Activated CD4-positive, alpha-beta T cell treated with anti-CD3 and anti-CD28 coated beads for 36 hours (primary cell): ENCODE measurements at places on chromosomes 7 and 10. TPM values are rescaled to one million over a fixed set of nuclear protein-coding genes. Genes with fewer than 3 reads are reported as not detected.

The PPP1R17 gene
- total RNA-seq, result not detected

GRCh38 chr10:69451784-69452251 is 553 bp downstream of the TSPAN15 start:
- DNase-seq, result peak; percentile 13

The PRKG1 gene
- not detected for total RNA-seq

DNA sequence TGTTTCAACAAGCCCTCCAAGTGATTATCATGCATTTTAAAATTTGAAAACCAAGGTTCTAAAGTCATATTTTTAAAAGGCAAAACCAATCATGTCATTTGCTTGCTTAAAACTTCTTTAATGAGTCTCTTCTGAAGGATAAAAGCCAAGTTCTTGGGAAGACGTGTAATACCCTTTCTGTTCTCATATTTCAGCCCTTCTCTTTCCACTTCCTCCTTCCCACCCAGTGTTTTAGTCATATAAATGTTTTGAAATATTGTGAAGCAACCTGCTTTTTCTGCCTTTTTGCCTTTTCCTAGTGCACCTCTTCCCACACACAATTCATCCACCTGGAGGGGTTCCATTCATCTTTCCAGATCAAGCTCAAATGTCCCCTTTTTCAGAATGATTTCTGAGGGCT is 211.1 kb upstream of the LRRTM3 start:
- no peak for DNase-seq

- peak; percentile 26 for DNase-seq
These were observed 30.3 kb downstream of the MKI67 start for GRCh38 chr10:128095753-128096469.

- DNase-seq, result no peak
These were observed 1025.1 kb downstream of the GRM8 start for GRCh38 chr7:126227643-126228042.

DNA sequence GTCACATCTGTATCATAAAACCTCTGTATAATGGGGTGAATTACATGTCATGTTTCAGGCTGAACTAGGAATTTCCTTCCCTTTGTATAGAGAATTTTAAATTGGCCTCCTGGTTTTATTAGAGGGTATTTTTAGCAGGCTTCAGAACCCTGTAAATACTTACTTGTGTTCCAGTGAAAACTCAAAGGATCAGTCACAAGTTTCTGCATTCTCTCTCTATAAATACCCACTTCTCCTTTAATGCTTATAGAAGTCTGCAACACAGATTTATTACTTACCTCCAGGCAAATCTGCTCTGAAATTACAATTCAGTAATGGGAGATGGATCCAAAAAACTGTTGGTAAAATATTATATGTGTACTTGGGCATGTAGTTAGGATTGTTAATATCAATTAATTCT is 161.6 kb downstream of the GLI3 start:
- no peak for DNase-seq

- DNase-seq, result no peak
These were observed 70.3 kb upstream of the HDAC9 start for GRCh38 chr7:18425227-18425626.

The CDNF gene
- 2.5 TPM for total RNA-seq

The CLDN15 gene
- total RNA-seq, result 17.2 TPM

GRCh38 chr7:21184942-21185652 is 242.8 kb upstream of the SP4 start:
- no peak for DNase-seq

DNA sequence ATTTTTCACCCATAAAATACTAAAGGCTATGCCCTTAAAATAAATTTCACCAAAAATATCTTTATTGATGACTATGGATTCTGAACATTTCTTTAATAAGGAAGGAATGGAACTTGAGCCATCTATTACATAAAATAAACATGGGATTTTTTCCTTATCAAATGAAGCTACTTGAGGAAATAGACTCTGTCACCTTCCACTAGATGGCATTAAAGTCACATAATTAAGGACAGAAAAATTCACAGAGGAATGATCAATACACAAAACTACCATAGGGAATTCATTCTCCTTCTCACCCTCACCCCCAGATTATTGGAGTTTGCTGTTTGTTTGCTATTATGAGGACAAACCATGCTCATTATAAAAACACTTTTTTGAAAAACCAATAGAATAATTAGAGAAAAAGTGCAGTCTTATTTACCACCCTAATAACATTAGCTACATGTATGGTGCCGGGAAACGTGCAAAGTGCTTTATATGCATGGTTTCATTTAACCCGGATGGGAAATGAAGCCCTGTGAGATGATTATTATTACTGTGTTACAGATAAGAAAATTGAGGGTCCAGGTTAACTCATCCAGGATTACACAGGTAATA is 21.1 kb upstream of the FOXI2 start:
- DNase-seq, result no peak

The FGFBP3 gene
- 1.5 TPM for total RNA-seq

- no peak for DNase-seq
These were observed 58.5 kb downstream of the CPVL start for GRCh38 chr7:29087840-29088170.

GRCh38 chr7:150560486-150560885 is 6.7 kb upstream of the GIMAP4 start:
- DNase-seq, result peak; percentile 52

DNA sequence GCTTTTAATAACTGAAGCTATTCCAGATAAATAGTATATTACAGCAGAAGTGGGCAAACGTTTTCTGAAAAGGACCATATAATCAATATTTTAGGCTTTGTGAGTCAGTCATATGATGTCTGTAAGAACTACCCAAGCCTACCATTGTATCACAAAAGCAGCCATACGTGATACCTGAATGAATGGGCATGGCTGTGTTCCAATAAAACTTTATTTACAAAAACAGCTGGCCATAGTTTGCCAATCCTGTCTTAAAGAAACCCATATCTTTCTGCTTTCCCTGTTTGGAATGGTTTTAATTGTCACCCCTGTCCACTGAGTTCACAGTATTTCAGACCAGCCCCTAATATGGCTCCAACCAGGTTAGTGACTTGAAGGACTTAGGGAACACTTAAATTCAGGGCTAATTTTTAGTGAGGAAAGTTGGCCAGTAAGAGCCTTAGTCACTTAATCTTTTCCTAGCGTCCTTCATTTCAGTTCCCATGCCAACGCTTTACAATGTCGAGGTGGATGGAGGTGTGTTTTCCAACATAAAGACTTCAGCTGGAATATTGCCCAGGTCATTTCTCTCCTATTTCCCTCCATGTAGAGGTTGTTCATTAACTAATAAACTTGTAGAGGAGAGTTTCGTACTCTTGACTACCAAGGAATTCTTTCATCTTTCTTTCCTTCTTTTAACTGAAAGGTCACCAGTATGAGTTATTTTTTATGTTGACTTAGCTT is 184.5 kb downstream of the TRIL start:
- DNase-seq, result no peak

GRCh38 chr7:16875861-16876260 is 5.9 kb downstream of the AGR3 start:
- no peak for DNase-seq

DNA sequence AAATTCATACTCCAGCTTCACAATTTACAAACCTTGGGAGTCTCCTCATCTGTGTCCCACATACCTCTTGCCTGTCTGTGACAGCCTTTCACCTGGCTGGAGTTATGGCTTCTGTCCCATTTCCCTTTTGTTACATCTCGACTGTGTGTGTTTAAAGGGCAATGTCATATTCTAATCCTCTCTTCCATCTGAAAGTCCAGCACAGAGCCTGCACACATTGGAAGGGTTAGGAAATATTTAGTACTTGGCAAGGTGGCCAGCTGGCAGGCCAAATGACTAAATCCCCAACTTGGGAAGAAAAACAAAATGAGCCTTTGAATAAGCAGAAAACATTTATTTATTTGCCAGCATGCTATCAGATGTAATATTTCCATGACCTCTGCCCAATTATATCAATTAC is 120.1 kb upstream of the STK17A start:
- no peak for DNase-seq

DNA sequence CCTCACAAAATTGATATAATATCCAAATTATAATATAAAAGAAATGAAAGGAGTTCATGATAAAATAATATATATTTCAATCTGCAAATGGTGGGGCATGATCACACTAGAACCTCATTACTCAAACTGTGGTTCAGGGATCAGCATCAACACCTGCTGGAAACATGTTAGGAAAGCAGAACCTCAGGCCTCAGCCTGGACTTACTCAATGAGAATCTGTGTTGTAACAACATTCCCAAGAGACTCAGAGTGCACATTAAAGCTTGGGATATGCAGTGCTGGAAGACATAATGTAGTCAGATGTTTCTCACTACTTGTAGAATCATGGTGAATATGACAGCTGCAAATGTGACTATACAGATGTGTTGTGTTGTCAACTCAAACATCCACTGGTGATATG is 81.7 kb upstream of the ITPRID1 start:
- no peak for DNase-seq

DNA sequence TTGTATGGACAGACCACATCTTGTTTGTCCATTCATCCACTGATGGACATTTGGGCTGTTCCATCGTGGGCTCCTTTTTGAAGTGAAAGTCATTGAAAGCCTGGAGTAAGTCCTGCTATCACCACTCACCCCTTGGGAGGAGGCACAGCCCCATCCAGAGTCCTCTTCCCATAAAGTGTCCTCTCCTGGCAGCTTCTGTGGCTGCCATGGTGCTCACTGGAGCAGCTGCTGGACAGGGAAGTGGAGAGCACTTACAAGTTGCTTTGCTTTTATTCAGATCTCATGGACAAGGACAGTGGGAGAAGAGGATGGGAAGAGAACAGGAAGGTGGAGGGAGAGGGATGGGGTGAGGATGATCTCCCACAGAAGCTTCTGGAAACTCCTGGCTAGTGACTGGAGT is 18.5 kb upstream of the EIF5AL1 start:
- DNase-seq, result no peak

DNA sequence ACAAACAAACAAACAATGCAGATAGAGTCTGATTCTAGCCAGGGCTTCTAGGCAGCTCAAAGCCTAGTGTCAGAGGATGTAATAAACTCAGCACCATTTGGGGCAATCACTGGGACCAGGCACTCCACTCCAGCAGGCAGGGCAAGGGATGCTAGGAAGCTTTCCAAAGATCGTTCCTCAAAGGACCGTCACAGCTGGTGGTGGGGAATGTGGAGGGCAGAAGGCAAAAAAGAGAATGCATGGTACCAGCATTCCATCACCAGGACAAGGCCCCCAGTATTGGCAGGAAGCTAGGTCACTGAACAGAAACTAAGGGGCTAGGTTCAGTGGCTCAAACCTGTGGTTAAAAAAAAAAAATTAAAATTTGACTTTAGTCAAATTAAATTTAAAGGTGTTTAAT is 94.2 kb downstream of the CUL2 start:
- no peak for DNase-seq

DNA sequence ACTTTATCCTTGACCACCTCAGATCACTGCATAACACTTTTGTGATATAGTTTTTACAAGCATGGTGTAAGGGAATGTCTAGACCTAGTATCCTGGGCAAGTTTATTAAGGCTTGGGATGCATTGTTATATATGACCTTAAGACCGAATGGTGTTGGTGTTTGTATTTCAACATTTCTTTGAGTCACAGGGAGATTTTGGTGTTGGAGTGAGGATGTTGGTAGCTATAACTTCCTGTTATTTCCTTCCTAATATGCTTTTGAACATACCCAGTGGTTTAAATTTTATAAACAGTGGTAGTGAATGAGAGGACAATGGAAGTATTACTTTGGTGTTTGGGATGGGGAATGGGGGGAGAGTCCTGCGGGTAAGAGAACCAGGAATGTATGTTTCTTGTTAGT is 2.6 kb downstream of the EXOC4 start:
- no peak for DNase-seq

DNA sequence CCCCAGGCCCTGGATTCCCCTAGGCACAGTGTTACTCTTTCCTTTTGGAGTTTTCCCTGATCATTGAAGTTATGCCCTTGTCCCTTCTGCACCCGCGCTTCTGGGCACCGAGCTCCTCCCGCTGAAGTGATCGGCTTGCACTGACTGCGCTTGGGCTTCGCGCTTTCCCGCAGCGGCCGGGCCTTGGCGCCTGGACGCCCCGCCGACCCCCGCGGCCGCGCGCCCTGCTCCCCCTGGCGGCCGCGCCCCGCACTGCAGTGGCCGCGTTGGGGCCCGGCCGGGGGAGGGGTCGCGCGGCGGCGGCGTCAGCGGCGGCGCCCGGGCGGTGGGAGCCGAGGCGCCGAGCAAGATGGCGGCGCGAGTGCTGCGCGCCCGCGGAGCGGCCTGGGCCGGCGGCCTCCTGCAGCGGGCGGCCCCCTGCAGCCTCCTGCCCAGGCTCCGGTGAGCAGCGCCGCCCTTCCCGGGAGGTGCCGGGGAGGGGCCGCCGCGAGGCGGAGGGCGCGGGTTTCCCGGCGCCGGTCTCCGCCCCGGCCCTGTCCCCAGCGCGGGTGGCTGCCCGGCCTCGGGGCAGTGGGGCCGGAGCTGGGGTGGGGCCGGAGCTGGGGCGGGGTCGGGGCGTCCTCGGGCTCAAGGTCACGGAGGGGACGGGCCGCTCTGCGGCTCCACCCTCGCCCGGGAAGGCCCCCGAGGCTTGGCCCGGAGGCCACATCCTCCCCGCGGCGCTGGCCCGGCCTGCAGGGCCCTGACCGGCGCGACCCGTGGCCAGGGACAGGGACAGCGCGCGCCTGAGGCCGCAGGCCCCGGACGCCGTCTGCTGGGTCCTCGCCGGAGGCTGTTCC is at the start of gene NIPSNAP2:
NIPSNAP2 (plus strand) TSS at position 325 of the 839 bp plus-strand sequence; CDS start at position 350, 25 bp downstream.
- DNase-seq, result peak; percentile 81

The SPAG6 gene
- total RNA-seq, result 0.11 TPM

The HOXA11 gene
- not detected for total RNA-seq

GRCh38 chr7:18770822-18771221 is 275.3 kb downstream of the HDAC9 start:
- no peak for DNase-seq

- DNase-seq, result no peak
These were observed 18.1 kb upstream of the ABCB5 start for GRCh38 chr7:20597339-20597738.

DNA sequence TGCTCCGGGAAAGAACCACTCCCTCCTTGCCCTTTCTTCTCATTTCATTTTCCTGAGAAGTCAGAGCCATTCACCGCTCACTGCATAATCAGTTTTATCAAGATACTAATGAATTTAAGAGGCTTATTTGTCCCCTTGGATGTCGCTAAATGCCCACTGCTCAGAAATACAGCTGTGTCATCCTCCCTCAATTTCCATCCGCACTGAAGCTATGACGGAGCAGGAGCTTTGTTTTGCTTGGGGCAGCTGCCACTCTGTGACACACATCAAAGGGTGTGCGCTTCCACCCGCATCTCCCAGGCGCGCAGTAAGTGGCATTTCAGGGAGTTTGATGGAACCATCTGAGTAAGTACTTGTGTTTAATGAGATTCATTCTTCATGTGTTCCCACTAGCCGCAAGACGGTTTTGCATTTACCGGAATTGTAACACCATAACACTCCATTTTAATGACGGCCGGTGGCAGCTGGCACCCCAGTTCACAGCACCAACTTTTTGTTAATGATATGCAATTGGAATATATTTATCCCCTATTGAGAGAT is 103.8 kb upstream of the PARD3 start:
- no peak for DNase-seq

The EPHB4 gene
- 4.1 TPM for total RNA-seq

DNA sequence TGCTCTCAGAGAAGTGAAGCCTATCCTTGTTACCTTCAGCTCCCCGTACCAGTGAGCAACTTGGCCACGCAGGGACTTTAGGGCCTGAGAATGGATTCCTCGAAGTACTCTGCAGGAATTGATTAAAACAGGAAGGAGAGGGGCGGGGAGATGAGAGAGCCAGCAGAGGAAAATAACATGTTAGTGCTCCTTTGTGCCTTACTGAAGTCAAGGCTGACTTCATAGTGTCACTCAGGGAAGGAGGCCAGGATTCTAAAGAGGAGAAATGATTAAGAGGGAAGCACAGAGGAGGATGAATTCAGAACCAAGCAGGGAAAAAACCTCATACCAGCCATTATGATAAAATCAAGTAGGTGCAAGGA is 195.6 kb upstream of the RHOBTB1 start:
- no peak for DNase-seq

The CYP17A1 gene
- total RNA-seq, result not detected
